ENCODE measurements at places on chromosomes 5 and 9.

DNA sequence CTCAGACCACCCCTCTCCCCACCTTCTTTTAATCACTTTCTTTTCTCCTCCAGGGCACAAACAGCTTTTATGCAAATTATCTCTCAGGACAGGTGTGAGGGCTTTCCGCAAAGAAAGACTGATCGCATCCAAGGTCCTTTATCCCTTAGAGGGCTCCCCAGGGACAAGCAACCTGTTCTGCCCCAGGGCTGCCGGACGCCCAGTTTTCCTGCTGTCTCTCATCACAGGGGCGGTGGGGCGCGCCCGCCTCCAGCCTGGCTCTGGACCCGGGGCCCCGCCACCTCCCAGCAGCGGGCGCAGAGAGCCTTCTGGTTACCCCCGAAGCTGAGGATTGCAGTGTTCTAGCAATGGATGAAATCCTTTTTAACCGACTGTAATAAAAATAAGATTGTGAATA lies 266.1 kb downstream of the CWC27 start:
- no peak for ATAC-seq

DNA sequence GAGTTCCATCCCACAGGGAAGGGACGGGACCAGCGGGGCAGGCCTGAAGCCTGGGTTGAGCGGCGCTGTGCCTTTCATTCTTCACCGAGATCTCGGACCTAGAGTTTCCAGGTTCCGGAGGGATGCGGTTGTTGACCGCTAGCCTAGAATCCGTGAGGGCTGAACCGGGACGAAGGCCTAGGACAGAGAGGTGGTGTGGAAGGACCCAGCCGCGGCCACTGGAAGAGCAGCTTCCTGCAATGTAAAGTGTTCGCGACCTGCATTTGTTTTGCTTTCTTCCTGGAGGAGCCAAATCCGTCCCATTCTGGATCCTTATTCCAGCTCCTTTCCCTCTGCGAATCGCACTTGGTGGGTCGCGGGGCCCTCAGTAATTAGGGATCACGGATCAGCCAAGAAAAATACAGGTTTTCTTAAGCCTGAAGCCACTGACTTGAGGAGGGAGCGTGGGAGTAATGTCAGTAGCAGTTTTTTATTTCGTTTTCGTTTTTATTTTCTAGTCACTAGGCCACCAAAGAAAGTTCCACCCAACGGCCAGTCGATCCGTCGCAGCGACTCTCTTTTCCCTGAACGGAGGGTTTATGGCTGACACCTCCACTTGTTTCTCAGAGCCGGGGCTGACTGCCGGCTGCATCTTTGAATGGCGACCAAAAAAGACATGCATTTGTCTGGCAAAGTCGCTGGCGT lies 48.6 kb downstream of the ANXA2R start:
- ATAC-seq: no peak

DNA sequence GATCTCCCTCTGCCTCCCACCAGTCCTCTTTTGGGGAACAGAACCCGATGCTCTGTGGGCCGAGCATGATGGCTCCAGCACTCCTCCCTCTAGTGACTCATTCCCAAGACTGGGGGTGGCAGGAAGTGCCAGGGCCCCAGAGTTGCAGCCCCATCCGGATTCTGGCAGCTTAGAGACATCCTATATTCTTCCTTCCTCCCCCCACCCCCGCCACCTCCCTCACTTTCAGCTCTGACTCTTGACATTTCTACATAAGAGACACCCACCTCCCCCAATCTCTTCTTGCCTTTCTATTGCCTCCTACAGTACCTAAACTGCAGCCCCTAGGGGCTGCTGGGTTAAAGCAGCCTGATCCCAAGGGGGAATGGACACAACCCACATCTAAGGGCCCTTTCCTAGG lies 47.1 kb upstream of the MATR3 start:
- ATAC-seq: no peak

DNA sequence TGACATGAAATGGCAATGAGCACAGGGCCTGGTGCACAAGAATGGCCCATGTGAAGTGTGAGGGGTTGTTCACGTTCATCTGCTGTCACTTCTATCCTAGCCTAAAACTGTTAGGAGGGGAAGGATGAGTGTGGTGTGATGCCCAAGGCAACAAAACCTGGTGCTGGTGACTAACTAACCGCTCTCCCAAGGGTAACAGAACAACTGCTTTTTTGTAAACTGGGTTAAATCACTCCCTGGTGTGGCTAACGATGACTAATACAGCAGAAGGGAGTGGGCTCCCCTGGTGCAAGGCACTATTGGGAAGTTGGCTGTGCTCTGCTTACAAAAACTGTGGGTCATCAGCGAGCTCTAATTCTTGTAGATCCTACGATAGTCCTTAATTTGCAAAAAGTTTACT lies 103.2 kb upstream of the VCAN start:
- peak; percentile 96 for ATAC-seq

GRCh38 chr5:72115296-72115695 lies 8.0 kb downstream of the MAP1B start:
- ATAC-seq: no peak

DNA sequence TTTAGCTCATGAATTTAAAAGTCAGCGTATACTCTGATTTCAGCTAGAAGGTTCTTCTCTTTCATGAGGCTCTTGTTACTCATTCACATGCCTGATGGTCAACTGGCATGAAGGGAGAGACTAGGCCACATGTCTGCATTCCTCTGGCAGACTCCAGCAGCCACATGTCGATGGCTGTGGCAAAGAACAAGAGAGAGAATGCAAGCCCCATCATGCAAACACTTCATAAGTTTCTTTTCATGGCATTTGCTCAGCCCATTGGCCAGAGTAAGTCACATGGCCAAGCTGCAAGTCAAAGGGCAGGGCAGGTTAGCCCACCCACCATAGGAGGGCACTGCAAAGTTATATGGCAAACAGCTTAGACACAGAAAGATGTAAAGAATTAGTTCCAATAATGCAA lies 5.4 kb downstream of the KCNV2 start:
- ATAC-seq: no peak

DNA sequence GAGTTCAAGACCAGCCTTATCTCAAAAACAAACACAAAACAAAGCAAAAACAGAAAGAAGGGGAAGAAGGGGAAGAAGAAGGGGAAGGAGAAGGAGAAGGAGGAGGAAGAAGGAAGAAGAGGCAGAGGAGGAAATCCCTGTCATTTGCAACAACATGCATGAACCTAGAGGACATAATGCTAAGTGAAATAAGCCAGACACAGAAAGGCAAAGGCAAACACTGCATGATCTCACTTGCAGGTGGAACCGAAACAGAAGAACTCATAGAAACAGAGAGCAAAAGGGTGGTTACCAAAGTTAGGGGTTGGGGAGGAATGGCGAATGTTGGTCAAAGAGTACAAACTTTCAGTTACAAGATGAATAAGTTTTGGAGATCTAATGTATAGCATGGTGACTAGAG lies 135.4 kb downstream of the UGCG start:
- ATAC-seq: no peak

GRCh38 chr5:14663734-14664269 lies 716 bp upstream of the OTULIN start:
- ATAC-seq: peak; percentile 39

DNA sequence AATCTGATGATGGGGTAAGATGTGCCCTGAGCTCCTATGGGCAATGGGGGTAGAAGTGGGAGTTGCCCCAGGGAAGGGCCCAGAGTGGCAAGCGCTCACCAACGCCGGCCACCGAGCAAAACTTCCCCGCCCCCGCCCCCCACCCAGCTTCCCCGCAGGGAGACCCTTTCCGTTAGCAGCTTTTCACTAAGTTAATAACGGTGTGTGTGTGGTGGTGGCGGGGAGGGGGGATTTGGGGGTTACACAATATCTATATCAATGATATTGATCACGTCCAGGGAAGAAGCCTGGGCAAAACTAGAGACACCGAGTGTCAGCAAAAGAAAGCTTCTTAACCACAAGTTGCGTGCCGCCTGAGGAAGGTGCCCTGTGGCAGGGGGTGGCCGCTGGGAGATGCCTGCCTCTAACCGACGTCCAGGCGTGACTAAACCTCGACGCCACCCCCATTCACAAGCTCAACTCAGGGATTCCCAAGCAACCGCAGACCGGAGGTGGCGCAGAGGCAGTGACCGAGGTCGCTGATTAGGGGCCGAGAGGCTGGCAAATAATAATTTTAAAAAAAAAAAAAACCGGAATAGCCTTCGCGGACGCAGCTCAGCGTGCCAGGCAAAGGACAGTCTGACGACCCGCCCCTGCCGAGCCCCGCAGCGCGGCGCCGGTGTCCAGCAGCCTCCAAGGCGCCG lies 222.6 kb downstream of the MEF2C start:
- no peak for ATAC-seq

GRCh38 chr9:8822667-8823025 lies 1023.1 kb upstream of the DMAC1 start:
- ATAC-seq: no peak

DNA sequence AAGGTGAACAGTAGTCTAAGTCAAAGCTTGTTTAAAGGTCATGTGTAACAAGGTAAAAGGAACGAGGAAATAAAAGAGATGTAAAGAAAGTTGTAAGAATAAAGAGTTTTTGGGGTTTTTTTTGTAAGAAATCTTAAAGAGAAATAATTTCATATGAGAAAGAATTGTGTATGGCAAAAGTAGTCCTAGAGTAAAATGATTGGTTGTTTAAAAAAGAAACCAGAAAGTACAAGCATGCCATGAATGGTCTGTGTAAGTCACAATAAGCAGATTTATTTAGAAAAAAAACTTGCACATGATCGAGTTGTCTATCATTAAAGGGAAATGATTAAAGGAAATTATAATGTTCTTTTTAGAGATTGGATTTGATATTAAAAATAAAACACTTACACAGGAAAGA lies 172.6 kb upstream of the TUSC1 start:
- no peak for ATAC-seq

GRCh38 chr5:169584998-169585451 lies 1.5 kb downstream of the SPDL1 start:
- no peak for ATAC-seq

DNA sequence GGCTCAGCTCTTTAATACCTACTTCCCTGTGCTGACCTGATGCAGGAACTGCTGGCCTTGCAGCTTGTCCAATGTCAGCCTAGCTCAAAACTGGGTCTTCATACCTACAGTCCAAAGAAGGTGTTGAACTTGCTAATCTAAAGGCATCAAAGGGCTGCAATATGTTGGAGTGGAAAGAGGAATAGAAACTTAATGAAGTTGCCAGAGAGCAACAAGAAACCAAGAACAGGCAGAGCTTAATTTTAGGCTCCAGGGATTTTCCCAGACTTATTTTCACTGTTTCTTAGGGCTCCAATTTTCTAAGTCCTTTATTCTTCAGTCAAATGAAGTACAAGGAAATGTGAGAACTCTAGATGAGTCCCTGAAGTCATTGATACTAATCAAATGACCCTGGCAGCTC lies 17.6 kb upstream of the ERCC6L2 start:
- ATAC-seq: no peak

DNA sequence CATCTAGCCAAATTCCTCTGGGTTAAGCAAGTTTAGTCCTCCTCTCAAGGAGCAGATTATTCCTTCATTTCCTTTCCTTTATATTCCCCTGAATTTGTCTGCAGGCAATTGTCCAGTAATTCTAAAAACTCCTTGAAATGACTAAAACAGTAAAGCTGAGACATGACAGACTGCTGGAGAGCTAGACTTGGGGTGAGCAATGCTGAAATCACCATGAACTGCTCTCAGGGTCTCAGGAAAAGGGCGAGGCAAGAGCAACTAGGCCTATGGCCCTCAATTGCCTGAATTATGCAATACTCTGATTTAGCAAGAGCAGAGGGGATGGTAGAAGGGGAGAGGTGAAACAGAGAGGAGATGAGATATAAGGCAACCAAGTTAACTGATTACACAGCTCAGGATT lies 172.9 kb upstream of the NREP start:
- ATAC-seq: peak; percentile 41

GRCh38 chr9:109311731-109312130 lies 9.1 kb downstream of the EPB41L4B start:
- no peak for ATAC-seq

DNA sequence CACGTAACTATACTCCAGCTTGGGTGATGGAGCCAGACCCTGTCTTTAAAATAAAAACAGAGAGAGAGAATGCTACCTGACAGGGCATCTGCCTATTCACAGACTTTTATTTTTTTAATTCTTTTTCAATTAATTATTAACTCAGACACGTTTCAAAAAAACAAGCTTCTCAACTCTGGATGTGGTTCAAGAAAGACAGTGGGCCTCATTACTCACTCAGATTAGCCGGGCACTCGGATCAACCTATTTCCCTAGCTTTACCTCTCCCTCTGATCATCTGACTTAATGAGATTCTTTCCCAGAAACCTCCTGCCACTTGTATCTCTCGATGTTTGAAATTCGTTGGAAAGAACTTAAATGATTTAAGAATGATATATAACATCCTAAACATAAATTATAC lies 134.1 kb downstream of the TRPM6 start:
- no peak for ATAC-seq

DNA sequence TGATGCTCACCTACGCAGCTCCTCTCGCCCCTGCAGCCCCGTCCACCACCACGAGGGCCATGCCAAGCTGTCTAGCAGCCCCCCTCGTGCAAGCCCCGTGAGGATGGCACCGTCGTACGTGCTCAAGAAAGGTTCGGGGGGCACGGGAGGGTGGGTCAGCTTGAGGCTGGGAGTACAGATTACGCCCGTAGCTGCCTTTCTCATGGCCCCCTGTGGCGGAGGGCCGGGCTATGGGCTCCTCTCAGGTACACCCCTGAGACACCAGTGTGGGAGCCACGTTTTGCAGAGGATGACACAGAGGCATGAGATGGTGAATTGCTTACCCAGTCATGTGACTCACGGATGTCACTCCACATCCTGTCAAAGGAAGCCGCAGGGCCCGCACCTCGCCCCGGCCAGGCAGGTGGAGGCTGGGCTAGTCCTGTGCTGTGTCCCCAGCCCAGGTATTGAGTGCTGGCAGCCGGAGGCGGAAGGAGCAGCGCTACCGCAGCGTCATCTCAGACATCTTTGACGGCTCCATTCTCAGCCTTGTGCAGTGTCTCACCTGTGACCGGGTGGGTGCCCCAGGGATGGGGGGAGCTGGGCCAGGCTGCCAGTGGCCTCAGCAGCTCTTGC lies 33.7 kb downstream of the USP20 start:
- peak; percentile 13 for ATAC-seq

DNA sequence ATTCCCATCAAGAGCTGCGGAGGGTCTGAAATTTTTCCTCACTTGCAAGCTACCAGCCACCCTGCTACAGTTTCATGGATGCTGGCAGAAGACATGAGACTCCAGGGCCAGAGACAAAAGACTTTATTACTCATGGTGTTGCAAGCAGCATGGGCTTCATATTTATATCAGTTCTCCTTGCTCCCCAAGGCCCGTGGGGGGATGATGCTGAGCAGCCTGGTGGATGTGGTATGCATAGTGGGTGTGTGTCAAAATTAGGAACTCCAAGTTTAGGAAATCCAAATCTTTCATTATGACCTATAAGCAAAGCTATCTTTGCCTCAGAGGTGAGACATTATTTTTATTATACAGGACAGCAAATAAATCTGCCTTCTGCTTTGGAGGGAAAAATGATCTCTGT lies 105.7 kb upstream of the ALDH1B1 start:
- ATAC-seq: no peak
